Right atrium auricular region (tissue), 2 donors: ENCODE measurements at places on chromosomes 7 and 10. TPM values are rescaled to one million over a fixed set of nuclear protein-coding genes. Genes with fewer than 3 reads are reported as not detected.

Gene VPS50
- total RNA-seq: 22.7 TPM

Gene TDRD1
- total RNA-seq: 0.12 TPM

Gene METTL27
- total RNA-seq: not detected

Gene SPACDR
- not detected for total RNA-seq

Gene EBF3
- 6.9 TPM for total RNA-seq

Gene CABCOCO1
- 0.35 TPM for total RNA-seq

Gene AIFM2
- 6.2 TPM for total RNA-seq

Gene CCT6A
- 68.1 TPM for total RNA-seq
